NCI-H146 (cell line): ENCODE measurements at places on chromosomes 16 and 17.

DNA sequence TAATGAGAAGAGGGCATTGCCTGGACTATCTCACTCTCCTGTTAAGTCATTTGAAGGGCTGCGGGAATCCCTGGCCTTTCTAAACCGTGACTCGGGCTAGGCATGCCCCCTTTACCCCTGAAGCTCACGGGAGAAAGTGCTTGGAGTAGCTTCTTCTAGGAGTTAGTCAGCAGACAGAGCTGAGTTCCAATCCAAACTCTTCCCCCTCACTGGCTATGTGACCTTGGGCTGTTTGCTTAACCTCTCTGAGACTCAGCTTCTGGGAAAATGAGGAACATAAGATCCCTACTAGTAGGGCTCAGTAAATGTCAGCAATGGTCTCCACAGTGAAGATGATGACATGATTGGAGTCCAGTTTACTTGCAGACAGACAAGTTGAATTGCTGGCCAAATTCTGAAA is 5.7 kb upstream of the B9D1 start:
- DNase-seq = no peak

- peak; percentile 56 for DNase-seq
Measured at GRCh38 chr16:2473999-2474876, 689 bp upstream of the TBC1D24 start.

GRCh38 chr16:84608282-84608681 is 9.6 kb downstream of the COTL1 start:
- no peak for DNase-seq

DNA sequence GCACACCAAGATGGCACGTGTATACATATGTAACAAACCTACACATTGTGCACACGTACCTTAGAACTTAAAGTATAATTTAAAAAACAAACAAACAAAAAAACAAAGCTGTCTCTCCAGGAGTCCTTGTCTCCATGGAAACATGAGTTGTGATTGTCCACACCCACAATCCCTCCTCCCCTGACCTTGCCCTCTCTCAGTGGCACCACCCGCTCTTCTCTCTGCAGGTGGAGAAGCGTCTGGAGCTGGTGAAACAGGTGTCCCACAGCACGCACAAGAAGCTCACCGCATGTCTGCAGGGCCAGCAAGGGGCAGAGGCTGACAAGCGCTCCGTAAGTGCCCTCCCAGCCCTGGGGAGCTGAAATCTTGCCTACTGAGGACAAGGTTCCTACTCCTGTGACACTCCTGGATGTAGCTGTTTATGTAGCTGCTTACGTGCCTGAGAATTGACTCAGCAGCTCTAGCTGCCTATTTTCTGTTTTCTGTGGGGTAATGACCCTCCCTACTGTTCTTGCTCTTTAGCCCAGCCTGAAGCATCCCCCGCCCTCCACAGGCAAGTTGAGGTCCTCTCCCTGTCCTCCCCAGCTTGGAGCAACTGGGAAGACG is 107.0 kb downstream of the ARHGAP44 start:
- no peak for DNase-seq

DNA sequence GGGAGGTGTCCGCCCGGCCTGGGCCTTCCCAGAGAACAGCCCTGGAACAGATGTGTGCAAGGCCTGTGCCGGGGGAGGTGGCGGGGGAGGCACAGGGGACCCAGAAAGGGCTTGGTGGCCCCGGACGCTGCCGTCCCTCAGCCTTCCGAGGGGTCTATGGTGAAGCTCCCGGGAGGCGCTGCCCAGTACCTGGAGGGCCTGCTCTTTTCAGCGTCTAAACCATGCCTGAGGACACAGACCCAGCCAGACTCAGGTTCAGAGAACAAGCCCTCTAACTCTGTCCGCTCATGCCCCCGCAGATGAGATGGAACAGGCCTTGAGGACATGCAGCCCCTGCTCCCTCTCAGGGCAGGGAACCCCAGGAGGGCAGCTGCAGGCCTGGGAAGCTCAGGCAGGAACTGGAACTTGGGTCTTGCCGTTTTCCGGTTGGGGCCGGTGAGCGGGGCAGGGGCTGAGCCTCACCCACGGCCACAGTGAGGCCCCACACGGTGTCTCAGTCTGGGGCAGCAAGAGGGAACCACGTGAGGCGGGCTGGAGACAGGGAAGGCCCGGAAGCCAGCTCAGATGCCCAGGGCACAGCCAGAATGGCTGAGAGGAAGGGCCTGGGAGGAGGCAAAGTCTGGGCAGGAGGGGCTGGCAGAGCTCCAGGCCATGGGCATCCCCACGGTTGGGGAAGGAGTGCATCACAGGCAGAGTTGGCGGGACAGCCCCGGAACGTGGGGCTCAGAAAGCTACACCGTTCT is 12.5 kb downstream of the SLC16A3 start:
- no peak for DNase-seq

DNA sequence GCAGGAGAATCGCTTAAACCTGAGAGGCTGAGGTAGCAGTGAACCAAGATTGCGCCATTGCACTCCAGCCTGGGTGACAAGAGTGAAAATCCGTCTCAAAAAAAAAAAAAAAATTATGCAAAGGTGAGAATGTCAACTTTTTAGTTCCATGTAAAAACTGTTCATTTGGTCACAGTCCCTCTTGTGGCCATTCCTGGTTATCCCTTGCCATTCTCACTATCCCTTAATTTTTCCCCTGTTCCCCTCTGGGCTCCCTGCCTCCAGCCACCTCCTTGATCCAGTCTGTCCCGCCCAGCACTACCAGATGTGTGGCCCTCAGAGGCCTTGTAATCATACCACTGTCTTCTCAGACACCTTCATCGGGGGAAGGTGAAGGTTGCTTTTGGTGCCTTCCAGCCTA is 23.4 kb downstream of the DCAF7 start:
- DNase-seq = no peak

DNA sequence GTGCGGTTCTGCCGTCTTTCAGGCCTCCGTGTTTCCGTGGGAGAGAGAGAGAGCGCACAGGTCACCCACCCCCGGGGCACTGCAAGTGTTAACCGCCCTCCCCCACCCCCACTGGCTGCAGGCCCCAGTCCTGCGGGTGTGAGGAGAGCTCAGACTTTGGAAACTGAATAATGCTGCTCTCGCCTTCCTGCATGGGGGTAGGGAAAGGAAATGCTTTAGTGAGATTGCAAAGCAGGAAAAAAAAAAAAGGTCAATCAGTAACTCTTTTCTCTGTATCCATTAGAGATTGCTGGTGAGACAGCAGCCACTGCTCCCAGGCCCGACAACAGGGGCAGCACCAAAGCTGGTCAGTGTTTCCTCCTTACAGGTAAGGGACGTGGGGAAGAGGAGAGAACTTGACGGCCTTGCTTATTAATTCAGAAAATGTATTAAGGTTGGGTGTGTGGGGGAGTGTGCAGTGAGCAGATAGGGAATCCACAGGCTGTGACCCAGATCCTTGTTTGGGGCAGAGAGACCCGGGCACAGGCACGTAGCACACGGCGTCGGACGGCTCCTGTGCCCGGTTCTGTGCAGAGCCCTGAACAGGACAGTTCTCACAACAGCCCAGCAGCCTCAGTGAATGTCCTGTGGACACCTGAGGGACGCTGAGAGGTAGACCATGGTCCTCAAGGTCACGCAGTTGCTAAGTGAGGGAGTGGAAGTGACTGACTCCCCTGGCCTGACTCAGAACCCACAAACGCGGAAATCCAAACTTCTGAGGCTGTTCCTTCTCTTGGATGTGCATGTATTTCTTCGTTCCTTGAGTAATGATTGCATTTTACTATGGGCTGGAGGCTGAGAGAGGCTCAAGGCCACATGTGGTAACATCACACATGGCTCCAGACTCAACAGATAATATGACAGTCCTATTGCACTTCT is 156.5 kb downstream of the FOXL1 start:
- DNase-seq = no peak

- DNase-seq = no peak
Measured at GRCh38 chr16:65413861-65414260, 292.0 kb upstream of the CDH11 start.

DNA sequence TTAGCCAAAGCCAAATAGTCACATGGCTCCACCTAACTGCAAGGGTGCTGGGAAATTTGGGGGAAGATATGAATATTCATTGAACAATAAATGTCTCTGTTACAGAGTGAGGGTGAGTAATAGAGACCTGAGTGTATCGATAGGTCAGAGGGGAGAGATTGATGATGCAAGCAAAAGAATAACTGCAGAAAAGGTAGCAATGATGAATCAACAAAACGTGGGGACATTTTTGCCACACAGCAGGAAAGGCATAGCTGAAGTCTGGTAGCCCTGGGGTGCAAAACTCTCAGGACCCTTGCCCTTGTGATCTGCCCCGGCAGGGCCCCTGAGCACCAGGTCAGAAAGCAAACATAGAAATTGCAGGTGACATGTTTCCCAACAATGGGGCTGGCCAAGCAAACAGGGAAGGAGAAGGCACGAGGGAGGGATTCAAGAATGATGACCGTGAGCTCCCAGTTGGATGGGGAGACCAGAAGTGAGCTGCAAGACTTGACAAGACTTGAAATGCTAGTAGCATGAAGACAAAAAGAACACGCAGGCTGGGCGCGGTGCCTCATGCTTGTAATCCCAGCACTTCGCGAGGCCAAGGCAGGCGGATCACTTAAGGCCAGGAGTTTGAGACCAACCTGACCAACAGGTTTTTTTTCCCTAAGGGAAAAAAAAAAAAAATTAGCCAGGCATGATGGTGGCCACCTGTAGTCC is 12.7 kb upstream of the HERPUD1 start:
- DNase-seq = peak; percentile 42

DNA sequence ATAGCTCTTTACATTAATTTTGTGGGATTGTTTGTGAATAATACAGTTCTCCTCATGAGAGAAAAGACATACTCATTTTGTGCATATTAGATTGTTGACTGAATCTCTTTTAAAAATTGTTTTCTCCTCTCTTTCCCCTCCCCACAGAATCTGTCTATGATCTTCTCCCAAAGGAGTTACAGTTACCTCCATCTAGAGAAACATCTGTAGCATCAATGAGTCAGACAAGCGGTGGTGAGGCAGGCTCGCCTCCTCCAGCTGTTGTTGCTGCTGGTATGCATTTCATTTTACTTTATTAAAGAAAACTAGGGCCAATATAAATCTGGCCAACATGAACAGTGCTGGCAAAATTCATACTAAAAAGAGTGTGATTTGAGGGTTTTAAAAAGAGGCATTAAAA is 60.5 kb downstream of the NFAT5 start:
- no peak for DNase-seq

DNA sequence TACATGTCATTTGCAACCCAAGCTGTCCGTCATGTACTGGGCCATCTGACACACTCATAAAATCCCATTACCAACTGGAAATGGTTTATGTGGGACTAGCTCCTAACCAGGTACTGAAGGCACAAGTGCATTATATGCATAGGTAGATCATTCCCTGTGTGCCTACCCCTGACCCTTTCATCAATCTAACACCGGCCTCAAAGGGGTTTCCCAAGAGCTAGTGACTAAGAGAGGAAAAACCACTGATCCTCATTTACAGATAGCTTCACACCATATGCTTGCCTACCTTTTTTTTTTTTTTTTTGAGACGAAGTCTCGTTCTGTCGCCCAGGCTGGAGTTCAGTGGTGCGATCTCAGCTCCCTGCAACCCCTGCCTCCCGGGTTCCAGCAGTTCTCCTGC is 449.8 kb downstream of the SLC39A11 start:
- no peak for DNase-seq

DNA sequence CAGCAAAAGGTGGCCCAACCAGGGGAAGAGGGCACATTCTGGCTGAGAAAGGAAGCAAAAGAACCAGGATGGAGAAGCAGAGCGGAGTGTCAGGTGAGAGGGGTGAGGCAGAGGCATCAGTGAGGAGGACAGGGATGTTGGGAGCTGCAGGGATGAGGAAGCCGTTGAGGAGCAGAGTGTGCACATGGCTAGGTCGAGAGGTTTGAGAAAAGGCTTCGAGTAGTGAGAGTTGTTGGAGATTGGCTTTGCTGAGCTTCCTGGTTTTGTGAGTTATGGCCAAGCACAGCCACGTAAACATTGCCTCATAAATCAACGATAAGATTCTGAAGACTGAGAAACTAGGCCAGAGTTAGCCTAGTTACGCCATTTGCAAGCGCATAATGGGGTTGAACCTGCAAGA is 26.9 kb downstream of the DNAH2 start:
- no peak for DNase-seq

DNA sequence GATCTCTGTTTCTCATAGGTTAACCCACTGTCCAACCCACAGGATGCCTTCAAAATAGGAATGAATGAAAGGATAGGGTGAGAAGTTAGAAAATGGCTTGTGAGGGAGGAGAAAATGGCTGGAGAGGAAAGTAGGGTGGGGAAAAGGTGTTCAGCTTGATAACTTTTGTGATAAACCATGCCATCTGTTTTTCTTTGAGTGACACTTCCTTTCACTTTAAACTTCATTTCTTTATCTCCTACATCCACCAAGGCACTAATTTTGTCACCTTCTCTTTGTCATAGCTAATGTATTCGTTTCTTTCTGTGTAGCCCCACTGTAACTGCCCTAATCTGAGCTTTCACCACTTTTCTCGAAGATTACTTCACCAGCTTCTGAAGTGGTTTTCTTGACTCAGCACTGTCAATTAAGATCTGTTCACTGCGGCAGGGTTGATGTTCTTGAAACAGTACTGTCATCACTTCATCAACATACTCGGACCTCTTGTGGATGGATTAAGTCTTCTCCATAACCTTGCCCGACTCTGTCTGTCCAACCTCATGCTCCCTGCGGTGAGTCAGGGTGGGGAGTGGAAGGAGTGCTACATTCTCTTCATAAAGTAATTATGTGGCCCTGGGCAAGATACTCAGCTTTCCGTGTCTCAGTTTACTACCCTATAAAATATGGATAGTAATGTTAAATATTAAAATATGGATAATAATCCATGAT is 5.5 kb upstream of the KRT10 start:
- no peak for DNase-seq

- DNase-seq = no peak
Measured at GRCh38 chr16:13181432-13181831, 280.0 kb downstream of the SHISA9 start.

DNA sequence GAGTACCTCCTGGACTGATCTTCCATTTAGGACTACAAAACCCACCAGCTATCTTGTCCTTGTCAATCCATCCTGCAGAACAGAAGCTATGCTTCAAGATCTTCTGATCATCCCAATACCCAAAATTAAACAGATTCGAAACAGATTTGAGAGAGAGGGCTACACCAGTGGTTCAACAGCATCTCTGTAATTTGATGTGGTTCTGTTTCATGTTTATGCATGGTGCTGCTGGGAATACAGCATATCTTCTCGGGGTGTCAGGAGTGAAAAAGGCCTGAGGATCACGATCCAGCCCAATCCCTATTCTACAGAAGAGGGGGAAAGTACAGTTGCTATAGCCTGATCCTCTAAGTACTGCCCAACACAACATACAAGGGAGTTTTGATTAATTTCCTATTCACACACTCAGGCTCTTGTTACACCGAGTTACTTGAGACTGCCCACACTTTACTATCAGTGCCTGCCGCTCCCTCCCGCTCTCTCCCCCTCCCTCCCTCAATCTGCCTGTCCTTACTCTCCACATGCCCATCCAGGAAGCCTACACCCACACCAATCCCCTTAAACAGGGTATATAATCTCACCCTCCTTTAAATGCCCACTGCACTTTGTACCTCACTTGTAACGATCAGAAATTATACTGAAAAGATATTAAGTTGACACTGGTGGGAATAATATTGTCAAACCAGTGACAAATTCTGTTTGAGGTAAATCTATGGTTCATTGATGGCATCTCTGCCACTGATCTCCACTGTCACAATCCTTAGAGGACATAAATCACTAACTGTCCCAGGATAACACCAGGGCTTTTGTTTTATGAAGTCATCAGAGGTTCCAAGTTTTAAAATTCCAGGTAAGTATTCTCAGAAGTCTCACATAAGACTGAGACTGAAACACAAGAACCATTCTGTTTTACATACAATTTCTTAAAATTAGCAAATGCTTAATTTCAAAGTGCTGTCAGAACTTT is 89.3 kb upstream of the PLEKHM1 start:
- DNase-seq = no peak

GRCh38 chr16:785563-786535 is 2.3 kb downstream of the RPUSD1 start:
- DNase-seq = peak; percentile 20
